ENCODE measurements at places on chromosomes 16 and 17.
A peak's percentile ranks its signal among the peaks of the same experiment; 100 is the strongest.

GRCh38 chr17:33520426-33521330 is 227.6 kb upstream of the ASIC2 start:
- no peak for DNase-seq

- no peak for DNase-seq
These were observed 4.8 kb downstream of the IRX5 start for GRCh38 chr16:54935266-54935968.

GRCh38 chr17:69335058-69335457 is 8.1 kb upstream of the ABCA5 start:
- no peak for DNase-seq

GRCh38 chr16:2178321-2179106 is 17.9 kb downstream of the CASKIN1 start:
- DNase-seq, result no peak

DNA sequence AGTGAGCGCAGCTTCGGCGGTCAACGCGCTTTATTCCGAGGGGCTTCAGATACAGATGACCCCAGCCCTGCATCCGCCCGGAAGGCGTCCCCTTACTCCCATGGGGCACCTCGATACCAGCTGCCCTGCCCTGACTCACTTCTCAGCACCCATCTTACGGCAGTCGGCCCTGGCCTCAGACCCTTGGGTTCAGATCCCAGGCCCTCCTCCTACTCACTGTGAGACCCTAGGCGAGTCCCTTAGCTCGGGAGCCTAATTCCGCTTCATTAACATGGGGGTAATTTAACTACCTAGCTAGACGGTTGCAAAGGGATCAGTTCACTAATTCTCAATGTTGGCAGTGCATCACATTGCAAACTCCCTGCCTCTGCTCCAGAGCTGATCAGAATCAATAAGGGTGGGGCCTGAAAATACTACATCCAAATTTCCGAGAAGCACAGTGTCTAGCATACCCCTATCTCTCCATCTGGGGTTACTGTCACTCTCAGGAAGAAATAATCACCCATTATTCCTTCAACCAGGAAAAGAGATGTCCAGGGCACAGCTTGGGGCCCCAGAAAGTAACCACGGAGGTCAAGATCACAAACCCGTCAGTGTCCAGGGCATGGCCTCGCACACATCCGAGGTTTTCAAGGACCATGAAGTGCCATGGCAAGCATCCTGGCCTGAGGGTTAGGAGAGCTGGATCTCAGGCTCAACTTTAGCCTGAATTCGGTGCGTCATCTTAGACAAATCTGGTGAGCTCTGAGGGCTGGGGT is 415 bp upstream of the FLOT2 start:
- no peak for DNase-seq

DNA sequence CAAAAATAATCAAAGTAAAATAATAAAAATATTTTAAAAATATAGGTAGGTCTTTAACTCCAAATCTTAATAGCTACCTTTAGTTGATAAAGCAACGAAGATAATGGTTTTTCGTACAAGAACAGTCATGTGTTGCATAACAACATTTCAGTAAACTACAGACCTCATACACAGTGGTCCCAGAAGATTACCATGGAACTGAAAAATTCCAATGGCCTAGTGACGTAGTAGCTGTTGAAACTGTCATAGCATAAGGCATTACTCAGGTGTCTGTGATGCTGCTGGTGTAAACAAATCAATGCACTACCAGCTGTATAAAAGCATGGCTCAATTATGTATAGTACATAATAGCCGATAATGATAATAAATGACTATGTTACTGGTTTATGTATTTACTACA is 43.9 kb downstream of the CREBBP start:
- no peak for DNase-seq

DNA sequence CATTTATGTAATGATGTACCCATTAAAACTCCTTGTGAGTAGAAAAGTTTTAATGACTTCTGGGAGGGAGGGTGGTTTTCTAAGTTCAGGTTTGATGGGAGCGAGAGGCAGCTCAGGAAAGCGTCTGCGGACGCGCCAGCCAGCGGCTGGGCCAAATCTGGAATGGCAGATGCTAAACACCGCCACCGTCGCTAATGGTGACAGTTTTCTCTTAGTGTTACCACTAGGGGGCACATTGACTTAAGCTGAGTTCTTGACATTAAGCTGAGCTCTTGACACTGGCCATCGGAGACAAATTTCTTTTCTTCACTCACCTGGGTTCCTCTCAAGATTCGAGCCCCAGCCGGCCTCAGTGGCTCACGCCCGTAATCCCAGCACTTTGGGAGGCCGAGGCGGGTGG is 6.7 kb downstream of the TRPV1 start:
- no peak for DNase-seq

- no peak for DNase-seq
These were observed 85.8 kb downstream of the IRX5 start for GRCh38 chr16:55016515-55016914.

DNA sequence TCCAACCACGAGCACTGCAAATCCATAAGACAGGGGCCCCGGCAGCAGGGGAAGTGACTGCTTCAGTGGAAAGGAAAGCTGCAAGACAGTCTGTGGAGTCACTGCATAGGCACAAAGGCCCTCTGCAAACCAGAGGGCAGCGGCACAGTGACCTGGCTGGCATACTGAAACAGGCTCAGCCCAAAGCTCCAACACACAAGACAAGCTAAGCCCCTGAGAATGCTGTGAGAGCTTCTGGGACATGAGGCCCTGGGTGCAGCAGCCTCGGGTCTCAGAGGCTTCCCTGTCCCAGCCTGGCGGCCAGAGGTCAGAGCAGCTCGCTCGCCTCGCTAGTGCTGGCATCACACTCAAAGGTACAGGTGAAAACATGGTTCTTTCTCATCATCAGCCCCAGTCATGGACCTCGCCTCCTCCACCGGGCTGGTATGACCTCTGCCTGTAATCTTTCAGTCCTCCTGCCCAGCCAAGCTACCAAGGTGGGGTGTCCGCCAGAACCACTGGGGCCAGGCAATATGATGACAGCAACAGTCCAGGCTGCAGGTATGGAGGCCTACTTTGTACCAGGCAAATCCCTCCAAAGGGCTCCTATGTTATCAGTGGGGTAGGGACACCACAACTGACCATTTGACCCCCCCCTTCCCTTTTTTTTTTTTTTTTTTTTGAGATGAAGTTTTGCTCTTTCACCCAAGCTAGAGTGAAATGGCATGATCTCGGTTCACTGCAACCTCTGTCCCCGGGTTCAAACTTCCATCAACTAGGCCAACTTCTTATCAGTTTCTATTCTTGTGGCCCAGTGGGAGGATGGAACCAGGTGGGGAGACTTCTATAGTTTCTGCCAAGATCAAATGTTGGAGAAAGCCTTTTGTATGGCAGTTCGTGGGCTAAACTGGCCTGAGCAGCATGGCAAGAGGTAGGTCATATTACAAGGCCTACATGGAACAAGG is 19.2 kb downstream of the ST3GAL2 start:
- DNase-seq, result no peak

DNA sequence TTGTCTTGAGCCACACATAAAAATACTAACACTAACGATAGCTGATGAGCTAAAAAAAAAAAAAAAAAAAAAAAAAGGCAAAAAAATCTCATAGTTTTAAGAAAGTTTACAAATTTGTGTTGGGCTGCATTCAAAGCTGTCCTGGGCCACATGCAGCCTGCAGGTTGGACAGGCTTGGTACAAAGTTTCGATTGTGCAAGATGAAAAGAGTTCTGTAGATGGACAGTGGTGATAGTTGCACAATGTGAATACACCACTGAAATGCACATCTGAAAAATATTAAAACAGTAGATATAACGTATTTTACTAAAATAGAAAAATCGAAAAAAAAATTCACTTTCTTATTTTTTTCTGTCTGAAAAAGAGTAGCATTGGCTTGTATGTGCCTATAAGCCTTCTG is 42.9 kb downstream of the AMFR start:
- DNase-seq, result no peak

DNA sequence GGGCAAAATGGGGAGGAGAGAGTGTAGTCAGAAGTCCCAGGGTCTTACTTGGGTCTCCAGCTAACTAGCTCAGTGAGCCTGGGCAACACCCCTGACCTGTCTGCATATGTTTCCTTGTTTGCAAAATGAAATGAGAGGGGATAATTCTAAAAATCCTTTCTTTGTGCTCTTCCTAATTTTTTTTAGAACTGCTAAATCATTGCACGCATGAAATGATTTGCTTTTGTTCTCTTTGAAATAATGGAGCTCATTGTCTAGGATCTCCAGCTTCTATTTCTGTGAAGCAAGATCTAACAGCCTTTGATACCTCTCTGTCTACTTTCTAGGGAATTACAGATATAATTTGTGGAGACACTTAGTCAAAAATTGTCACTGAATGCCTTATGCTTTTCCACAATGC is 181.3 kb downstream of the CDH13 start:
- DNase-seq, result no peak

DNA sequence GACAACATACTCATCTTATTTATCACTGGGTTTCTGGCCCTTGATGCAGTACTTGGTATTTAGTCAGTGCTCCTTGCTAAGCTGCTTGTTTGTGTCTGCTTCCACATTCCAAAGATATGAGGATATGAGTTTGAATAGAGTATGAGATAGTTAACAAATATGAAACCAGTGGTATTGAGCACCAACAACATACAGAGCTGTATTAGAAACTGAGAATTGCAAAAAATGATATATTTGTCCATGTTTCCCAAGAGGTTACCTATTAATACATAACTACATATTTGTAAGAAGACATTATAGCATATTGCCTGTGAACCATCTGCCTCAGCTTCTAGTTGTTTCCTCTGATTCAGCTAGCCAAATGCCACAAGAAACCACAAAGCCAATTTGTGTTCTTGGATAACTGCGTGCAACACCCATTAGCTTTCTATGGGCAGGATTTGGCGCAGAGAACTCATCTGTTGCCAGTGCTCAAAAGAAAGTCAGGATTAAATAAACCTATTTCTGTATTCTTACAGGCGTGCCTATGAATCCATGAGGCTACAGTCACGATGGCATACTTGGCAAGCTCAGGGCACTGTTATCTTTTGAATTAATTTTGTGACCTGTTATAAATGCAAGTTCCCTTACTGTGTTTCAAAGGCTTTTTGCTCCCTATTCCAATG is 194.4 kb downstream of the MAP2K6 start:
- no peak for DNase-seq

GRCh38 chr16:70416748-70417616 is 21.9 kb downstream of the ST3GAL2 start:
- no peak for DNase-seq

GRCh38 chr16:19735074-19735867 is 17.2 kb downstream of the IQCK start:
- no peak for DNase-seq

DNA sequence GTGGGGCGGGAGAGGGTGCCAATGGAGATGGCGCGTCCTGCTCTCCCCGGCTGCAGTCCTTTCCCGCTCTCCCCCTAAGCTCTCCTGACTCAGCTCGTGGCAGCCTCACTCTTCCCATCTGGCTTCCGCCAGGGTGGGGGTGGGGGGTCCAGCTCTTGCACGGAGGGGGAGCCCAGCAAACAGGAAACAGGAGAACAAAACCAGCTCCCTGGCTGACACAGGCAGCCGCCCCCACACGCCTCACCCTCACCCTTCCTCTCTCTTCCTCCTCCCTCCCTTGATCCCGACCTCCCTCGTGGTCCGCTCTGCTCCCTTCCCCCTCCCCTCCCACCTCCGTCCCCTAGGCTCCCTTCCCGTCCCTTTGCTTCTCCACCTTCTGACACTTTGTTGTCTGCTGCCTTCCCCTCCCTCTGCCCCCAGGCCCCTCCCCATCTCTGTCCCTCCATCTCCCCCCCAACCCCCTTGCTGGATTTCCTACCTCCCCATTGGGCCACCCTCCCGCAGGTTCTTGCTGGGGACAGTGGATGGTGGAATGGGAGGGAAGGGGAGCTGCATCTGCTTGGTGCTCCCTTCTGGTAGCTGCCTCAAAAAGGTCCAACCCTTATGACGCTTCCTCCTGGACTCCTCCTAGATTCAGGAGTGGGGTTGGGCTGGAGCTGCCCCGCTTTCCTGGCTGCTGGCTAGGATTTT is 23.7 kb downstream of the ARHGAP23 start:
- peak; percentile 67 for DNase-seq

- DNase-seq, result no peak
These were observed 65.4 kb upstream of the B4GALNT2 start for GRCh38 chr17:49067163-49067562.

GRCh38 chr17:14052886-14053615 is 16.3 kb upstream of the COX10 start:
- no peak for DNase-seq

DNA sequence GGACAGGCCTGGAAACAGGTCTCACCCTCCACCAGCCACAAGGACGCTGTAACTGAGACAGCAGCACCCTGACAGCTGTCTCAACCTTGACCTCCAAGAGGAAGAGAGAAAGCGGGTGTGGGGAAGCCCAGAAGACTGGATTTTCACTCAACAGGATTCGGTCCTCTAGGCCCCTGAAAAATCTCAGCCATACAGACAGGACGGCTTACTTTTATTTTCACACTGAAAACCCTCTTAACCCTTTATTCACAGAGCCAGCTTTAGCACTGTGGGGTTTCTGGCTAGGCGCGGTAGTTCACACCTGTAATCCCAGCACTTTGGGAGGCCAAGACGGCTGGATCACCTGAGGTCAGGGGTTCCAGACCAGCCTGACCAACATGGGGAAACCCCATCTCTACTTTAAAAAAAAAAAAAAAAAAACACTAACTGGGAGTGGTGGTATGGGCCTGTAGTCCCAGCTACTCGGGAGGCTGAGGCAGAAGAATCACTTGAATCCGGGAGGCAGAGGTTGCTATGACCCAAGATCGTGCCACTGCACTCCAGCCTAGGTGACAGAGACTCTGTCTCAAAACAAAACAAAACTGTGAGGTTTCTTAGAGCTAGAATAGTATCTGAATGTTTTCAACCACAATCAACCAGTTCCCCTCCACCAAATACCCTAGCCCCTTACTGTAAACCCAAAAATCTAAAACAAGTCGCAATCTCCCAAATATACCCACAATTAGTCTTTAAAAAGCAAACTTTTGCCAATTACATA is 5.3 kb downstream of the ANKRD11 start:
- no peak for DNase-seq

- no peak for DNase-seq
These were observed 2103.1 kb downstream of the TP53TG3F start for GRCh38 chr16:35562471-35562870.

DNA sequence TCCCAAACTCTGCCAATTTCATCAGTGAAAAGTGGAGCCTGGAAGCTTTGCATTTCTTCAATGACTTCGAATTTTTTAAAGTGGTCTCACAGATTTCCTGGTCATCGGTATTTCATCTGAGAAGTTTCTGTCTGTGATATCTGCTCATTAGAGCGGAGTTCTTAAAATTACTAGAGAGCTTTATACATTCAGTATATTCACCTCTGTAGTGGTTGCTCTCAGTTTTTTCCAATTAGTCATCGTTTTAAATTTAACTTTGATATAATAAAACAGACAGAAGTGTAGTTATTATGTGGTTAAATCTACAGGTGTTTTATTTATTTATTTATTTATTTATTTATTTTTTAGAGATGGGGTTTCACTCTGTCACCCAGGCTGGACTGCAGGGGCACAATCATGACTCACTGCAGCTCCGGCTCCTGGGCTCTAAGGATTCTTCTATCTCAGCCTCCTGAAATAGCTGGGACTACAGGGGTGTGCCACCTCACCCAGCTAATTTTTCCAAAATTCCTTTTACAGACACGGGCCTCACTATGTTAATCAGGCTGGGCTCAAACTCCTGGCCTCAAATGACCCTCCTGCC is 16.0 kb downstream of the ARHGAP17 start:
- no peak for DNase-seq
